ENCODE measurements at places on chromosomes 7 and 10.

GRCh38 chr7:55081472-55082227, 62.8 kb downstream of the EGFR start:
- no peak for DNase-seq

GRCh38 chr10:60426425-60426824, 36.8 kb upstream of the ANK3 start:
- DNase-seq, result no peak

DNA sequence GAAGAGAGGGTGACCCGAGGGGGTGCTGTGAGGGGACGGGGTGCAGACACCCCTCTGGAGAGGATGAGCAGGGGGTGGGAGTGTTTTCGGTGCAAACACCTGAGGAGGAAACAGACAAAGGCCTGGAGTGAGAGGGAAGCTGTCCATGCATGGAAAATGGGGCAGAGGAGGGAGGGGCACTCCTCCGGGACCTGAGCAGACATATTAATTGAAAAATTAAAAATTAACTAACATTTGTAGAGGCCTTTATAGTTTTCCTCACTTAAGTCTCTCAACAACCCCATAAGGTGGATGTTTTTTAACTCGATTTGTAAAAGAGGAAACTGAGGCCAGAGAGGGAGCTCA, 1.2 kb downstream of the VPS37D start:
- DNase-seq, result no peak

- DNase-seq, result no peak
Measured at GRCh38 chr10:3534433-3534832, 250.6 kb downstream of the KLF6 start.

- DNase-seq, result no peak
Measured at GRCh38 chr10:89549510-89549909, 14.1 kb upstream of the SLC16A12 start.

Measured in K562 (cell line).